ENCODE measurements at places on chromosomes 1 and 21.

DNA sequence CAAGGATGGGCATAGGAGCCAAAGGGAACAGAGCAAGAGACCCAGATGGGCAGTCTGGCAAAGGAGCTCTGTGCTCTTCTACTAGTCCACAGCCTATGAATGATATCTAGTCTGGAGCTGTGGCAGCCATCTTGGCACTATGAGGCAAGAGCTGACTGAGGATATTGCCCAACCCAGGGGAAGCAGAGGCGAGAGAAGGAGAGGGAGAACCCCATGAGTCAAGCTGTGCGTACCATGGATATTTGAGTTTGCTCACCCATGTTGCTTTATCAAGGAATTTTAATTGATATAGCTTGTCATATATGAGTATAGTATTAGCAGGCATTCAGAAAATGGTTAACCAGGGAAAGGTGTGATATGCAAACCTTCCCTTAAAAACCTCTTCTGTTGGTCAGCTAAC lies 420.9 kb downstream of the PRDM2 start:
- DNase-seq = no peak

DNA sequence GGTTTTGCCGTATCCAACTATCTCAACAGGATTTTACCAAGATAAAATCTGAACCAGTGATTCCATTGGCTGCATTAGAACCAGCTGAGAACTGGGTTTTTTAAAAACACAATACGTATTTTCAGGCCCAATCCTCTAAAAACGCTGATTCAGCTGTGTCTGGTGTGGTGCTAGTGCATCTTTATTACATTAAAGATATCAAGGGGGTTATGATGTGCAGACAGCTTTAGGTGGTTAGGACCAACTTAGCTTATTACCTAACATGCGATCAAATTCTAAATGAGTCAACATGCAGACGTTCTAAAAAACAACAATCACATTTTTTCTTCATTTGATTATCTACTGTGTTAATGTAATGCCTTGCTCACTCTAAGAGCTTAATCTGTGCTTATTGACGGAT lies 32.0 kb upstream of the EXO1 start:
- DNase-seq = no peak

DNA sequence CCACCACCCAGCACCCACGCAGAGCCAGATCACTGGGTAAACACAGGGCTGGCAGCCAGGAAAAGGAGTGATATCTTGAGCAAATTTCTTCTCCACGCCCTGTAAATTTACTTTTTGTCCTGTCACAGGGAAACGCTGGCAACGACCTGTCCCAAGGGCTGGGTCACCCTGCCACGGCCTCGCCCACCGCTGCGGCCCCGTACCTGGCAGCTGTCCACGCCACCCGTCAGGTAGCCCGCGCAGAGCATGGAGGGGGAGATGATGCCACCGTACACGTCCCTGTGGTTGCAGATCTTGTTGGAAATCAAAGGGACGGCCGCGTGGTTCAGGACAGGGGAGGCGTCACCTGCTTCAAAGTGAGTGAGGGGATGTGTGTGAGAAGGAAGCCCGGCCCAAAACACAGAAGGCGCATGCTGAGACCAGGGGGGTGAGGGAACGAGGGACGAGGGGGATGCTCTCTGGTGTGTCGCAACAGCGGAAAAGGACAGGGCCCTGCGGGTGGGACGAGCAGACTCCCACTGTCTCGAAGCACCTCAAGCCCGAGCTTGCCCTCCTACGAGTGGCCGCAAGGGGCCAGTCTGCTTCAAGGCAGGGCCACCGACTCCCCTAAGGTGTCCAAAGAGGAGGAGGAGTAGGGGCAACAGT lies 10.1 kb upstream of the TFF1 start:
- DNase-seq = no peak

- DNase-seq = no peak
These were observed 33.5 kb downstream of the GPA33 start for GRCh38 chr1:167056529-167057231.

- DNase-seq = no peak
These were observed 21.8 kb downstream of the ELK4 start for GRCh38 chr1:205610036-205610435.

DNA sequence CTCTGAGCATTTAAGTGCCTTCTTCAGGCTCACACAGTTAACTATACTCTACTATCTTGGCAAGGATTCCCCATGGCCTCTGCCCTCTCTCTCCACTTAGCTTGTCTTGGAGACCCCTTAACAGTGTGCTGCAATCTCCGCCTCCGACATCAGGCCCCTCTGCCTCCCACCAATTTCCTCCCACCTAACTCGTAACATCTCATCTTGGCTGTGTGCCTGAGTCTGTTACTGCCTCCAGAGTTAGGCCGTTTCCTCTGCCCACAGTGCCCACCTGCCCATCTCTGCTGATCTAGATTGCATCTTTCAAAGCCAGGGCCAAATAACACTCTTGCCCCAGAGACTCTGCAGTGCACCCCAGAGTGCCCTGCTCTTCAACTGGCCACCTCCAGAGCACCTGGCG lies 244.3 kb upstream of the TMEM51 start:
- no peak for DNase-seq

DNA sequence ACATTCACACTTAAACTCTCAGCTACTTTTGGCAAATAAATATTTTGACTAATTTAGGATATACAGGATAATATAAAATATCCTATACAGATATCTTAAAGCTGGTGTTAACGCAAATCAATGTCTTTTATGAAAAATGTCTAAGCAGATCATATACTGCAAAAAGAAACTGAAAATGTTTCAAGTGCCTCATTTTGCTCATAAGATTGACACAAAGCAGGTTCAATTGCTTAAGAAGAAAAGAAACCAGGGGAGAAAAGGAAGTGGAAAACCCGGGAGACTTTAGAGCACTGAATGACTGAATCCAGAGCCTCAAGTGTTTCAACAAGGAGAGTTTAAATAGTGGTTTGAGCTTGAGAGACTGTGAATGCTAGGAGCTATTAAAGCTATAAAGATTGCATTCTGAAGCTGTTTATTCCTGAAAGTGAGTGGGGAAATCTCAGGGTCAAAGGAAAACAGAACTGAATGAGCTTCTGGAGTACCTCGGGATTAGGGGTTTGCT lies 1943.0 kb downstream of the MRPL39 start:
- no peak for DNase-seq
